HuH-7 (cell line): ENCODE measurements at places on chromosomes 7 and 10.

- DNase-seq: no peak
Measured at GRCh38 chr7:78720066-78720465, 733.4 kb downstream of the MAGI2 start.

GRCh38 chr7:45027774-45028114 lies 27.7 kb downstream of the CCM2 start:
- no peak for DNase-seq

DNA sequence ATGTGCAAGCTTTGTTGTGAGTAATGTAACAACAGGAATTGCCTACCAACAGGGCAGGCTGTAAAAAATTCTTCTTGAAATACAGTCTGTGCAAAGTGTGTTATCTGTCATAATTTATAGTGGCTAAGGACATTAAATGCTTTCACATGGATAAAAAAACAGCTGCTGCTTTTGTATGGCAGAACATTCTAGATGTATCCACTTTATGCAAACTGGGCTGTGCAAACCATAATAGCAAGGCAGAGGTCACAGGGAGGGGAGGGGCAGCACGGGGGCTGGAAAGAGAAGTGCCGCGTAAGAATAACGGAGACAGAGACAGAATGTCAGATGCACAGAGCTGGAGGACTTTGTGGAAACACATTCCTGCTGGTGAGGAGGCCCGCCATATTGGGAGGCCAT lies 86.1 kb downstream of the VOPP1 start:
- no peak for DNase-seq

DNA sequence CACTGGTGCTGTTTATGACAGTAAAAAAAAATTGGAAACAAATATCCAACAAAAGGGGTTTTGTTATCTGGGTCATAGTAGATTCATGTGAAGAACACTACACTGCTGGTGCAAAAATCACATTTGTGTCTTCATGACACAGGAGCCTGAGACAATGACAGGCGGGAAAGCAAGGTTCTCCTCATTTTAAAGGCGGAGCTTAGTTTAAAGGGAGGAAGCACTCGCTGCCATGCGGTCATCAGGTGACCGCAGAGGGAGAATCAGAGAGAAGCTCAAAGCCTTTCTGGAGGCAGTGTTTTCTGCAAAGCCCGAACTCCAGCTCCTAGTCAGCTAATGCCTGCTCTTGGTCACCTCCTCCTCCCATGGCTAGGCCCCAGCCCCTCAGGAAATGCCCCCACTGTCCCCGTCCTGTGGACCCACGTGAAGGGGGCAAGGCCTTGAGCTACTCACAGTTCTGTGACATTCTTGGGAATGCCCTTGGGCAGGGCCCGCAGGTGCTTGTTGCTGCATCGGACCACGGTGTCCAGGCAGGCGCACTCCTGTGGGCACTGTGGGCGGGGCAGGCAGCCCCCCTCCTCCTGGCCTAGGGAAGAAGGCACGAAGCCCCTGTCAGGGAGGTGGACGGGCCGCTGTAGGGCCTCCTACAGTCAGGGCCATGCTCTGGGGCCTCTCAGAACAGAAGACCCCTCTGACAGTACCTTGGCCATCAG lies 146.1 kb downstream of the SLIT1 start:
- no peak for DNase-seq

GRCh38 chr10:26550774-26551526 lies 112.8 kb downstream of the APBB1IP start:
- peak; percentile 68 for DNase-seq

- DNase-seq: no peak
Measured at GRCh38 chr10:30055226-30055662, 4.1 kb downstream of the JCAD start.

DNA sequence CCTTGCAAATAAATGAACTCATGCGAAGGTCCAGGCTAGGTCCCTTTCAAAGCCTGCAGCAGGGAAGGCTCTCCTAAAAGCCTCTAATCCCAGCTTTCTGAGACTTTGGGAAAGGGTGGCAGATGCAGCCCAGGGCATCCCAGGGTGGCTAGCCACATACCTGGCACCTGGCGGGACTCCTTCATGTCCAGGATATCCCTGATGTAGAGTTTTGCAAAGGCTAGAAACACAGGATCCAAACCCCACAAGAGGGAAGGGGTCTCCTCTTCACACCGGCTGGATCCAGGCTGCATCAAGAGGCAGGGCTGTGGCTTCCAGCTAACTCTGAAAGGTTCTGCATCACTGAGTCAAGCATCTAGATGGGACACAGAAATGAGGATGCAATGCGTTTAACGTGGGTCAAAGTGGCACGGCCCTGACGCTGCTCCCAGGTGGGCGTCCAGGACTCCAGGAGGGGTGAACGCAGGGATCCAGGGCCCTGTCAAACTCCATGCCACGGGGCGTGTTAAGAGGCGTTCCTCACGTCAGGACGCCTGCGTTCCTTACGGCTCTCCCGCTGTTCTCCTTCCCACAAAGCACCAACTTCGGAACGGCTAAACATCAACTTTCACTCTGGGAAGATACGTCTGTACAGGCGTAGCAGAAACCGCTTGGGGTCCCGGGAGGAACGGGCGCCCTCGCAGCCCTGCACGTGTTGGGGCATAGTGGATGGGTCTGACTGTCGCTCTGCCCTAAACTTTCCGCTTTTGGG lies 507 bp downstream of the STN1 start:
- DNase-seq: peak; percentile 17

GRCh38 chr7:138212314-138212713 lies 136.1 kb downstream of the AKR1D1 start:
- peak; percentile 23 for DNase-seq

DNA sequence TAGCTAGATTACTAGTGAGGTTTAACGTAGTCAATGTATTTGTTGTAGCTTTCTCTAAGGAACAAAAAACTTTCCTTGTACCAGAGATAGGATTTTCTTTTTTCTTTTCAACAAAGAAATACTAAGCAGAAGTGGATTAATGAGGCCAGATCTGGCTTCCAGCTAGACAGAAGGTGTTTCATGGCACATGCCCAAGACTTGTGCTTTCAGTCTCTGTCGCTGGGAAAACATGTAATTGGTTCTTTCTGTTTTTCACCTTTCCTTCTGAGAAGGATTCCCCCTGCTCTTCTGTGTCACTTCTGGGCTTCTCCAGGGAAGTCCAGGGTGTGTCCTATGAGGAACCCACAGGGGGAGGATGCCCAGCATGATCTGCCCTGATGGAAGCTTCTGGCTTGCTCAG lies 492.2 kb downstream of the CCSER2 start:
- DNase-seq: no peak

- DNase-seq: no peak
Measured at GRCh38 chr10:17512341-17513001, 58.1 kb upstream of the ST8SIA6 start.

DNA sequence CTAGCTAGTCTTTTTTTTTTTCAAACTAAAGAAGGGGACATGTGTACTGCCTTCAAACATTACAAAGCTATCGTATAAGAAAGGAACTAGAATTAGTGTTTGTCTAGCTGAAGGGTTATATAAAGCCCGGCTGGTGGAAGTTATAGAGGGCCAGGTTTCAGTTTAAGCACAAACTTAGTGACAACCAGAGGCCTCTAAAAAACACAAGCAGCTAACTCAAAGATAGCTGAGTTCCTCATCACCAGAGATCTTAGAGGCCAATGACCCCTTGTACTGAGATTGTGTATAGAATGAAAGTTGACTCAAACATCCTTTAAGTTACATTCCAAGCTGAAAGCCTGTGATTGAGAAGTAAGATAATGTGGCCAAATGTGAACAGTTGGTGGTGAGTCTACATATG lies 28.1 kb upstream of the SGMS1 start:
- no peak for DNase-seq
